ENCODE measurements at places on chromosomes 2 and 18. TPM values are rescaled to one million over a fixed set of nuclear protein-coding genes. Genes with fewer than 3 reads are reported as not detected.

The MROH2A gene
- total RNA-seq = 0.49 TPM

The ST8SIA5 gene
- 0.59 TPM for total RNA-seq

The RTN4 gene
- 225 TPM for total RNA-seq

The G6PC2 gene
- not detected for total RNA-seq

The KCNF1 gene
- 0.10 TPM for total RNA-seq

The ADAM23 gene
- 3.1 TPM for total RNA-seq

The ZNF514 gene
- total RNA-seq = 25.1 TPM

The CMPK2 gene
- 3.1 TPM for total RNA-seq

- no peak for DNase-seq
Observed at GRCh38 chr2:172996387-172996961, 79.2 kb upstream of the MAP3K20 start.

DNA sequence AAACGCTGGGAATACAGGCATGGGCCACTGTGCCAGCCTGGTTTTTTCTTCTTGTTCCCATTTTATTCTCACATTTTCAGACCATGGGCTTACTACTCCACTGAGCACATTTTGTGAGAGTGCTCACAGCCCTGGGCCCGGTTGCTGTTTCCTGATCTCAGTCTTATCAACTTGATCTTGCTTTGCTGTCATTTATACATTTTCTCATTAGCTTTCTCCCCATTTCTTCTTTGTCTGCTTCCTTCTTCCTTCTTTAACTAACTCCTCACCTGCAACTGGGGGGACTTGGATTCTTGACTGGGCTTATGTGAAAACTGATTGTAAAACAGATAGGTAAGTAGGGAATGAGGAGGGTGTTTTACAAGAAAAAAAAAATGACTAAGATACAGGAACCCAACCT lies 117.3 kb downstream of the PLB1 start:
- DNase-seq = no peak

DNA sequence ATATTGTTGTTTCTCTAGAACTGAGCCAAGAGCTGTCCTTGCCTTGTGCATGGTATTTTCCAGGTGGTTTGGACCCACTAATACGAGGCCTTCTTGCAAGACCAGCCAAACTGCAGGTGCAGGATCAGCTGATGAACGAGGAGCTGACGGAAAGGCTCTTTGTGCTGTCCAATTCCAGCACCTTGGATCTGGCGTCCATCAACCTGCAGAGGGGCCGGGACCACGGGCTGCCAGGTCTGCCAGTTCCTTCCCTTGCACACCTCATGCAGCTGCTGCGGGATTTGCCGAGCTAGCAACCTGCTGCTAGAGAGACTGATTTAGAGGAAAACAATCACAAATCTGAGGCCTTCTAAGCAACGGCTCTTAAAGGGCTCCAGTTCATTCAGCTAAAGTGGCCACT lies 74.5 kb downstream of the TPO start:
- DNase-seq = no peak

DNA sequence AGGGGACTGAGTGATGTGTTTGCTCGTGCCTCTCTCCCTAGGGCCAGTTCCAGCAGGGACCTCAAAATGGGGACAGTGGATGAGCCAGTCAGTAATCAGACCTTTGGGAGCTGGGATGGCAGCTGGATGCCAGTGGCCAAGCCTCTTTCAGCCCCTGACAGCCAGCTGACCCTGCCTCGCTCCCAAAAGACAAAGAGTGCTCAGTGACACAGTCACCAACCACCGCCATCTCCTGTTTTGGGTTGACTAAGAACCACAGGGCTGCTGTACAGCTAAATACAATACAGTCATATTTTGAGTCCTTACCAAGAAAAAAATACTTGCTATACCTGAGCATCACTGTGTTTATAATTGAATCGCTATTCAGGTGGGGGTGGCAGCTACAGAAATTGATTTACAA lies 75.7 kb downstream of the POU3F3 start:
- DNase-seq = no peak

DNA sequence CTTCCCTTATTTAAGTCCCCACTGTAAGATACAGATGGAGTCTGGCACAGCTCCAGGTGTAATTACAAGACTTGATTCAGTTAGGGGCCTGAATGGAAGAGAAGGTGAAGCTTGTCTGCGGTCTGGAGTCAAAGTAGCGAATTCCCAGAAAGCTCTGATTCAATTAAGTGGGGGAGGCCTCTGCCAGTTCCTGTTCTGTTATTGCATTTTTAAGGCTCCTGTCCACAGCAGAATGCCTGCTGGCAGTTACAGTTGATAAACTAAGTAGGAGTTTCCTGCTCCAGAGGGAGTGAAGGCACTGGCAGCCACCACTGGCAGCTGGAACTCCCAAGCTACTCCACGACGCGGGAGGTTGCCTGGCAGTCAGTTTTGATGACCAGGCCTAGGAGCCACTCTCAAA lies 181.1 kb downstream of the SOCS6 start:
- DNase-seq = no peak

DNA sequence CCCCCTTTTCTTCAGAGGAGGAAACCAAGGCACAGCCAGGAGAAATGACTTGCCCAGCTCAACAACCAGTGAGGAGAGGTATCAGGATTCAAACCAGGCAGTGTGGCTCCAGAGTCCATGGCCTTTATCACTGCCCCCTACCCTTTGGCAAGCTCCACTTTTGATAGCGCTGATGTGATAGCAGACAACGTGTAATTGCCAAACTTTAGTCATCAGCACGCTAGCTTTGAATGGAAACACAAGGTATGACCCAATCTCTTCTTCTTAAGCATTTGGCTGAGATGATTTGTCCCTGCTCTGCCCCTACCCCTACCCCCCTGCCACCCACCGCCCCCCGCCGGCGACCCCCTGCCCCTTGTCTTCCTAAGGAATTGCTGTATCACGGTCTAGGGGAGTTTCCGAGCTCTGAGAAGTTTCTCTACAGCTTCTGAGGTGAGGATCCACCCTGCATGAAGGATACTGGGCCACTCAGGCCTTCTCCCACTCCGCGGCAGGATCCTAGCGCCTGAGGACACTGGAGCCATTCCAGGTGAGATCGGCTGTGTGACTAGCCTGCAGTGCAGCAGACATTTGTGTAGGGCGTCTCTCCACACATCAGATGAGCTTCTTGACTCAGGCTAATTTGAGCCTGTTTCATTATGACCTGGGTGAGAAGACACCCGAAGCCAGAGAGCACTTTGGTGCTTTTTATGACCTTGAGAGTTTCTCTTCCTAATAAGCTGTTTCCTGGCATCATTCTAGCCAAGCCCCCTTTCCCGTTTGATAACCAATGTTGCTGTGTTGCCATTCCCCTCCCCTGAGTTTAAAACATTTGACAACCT lies 75.1 kb upstream of the MAP4K4 start:
- DNase-seq = no peak

GRCh38 chr2:5530011-5530696 lies 162.0 kb upstream of the SOX11 start:
- DNase-seq = no peak

- no peak for DNase-seq
Observed at GRCh38 chr2:21489080-21489479, 365.3 kb downstream of the TDRD15 start.

DNA sequence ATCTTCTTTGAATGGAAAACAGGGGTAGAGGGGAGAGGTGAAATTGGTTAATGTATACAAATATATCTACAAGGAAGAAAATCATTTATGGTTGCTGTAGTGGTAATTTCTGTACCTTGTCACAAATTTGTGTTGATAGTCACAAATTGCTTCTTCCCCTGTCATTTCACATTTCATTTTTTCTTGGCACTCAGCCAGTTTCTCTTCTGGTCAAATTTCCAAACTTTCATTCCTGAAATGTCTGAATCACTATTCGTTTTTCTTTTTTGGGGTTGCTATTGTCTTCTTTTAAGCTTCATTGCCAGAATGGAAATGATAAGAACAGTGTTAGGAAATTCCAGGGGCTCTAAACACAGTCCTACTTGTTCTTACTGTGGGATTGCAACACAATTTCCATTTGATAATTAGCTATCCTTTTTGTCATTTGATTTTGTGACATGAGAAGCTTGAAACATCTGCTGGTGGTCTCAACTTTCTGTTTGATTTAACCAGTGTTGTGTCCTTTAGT lies 136.0 kb upstream of the GCFC2 start:
- no peak for DNase-seq

- no peak for DNase-seq
Observed at GRCh38 chr18:65721619-65722018, 29.2 kb upstream of the CDH7 start.

GRCh38 chr2:217790195-217790594 lies 212.6 kb downstream of the TNS1 start:
- no peak for DNase-seq

DNA sequence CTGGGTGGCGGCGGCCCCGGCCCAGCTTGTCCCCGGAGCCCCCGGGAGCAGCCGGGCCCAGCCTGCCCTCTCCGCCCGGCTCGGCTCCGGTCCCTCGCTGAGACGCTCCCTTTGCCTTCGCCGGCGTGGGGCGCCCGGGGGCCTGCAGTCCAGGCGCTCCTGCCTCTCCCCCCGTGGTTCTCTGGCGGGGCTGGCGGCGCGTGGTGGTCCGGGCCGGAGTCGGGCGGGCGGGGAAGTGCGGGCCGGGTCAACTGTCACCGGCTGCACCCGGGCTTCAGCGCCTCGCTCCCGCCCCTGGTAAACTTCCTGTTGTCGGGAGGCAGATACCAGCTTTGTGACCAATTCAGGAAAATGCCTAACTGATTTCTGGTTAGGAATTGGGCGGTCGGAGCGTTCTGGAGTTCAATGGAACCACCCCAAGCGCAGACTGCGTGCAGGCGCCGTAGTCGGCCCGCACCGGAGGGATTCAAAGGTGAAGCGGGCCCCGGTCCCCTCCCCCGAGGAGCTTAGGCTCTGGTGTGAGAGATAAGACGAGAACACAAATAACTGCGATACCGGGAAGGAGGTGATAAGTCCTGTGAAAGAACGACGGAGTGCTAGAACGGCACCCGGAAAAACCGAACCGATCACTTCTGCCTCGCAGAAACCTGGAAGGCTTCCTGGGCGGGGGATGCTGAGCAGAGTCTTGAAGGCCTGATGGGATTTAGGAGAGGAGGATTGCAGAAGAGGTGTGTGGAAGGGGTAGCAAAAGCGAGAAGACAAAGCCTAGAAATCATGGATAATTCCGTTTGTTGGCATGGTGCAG lies 891 bp downstream of the CAB39 start:
- DNase-seq = no peak

DNA sequence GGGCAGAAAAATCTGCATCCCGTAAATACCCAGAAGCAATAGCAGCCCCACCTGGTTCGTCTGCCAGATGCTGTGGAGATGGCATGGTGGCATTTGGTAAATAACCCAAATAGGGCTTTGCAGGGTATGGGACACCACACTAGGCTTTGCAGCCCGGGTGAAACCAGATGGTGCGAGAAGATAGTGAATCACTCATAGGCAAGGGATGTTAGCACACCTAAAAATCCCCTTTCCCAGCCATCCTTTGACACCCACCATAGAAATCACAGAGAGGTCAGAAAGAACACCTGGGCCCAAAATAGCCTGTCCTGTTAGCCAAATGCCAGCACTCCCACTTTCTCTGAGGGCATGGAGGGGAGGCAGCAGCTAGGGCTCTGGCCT lies 47.6 kb downstream of the BCL11A start:
- DNase-seq = no peak

DNA sequence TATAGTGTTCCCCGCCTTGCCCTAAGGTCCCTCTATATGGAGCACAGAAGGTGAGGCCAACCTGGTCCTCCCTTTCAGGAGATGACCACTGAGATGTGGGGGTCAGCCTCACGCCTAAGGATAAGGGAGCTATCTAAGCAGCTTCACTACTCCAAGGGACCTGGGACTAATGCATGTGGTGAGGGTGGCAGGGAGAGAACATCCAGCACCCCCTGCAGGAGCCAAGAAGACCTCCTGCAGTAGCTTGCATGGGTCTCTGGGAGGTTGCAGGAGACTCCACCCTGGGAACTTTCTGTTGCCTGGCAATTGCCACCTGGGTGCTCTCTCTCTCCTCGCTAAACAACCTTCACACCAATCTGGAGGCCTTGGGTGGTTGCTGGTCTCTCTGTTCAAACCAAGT lies 93.0 kb upstream of the KLHL29 start:
- no peak for DNase-seq

DNA sequence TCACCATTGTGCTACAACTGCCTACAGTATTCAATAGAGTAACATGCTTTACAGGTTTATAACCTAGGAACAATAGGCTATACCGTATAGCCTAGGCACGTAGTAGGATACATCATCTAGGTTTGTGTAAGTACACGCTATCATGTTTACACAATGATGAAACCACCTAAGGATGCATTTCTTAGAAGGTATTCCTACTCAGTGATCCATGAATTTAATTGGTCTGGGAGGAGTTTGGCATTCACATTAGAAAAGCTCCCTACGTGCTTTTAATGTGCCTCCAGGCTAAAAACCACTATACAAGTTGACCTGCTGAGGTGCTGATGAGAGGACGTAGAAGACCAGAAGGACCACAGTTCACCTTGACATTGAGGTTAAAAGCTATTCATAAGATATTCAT lies 154.5 kb upstream of the LRRTM1 start:
- no peak for DNase-seq

DNA sequence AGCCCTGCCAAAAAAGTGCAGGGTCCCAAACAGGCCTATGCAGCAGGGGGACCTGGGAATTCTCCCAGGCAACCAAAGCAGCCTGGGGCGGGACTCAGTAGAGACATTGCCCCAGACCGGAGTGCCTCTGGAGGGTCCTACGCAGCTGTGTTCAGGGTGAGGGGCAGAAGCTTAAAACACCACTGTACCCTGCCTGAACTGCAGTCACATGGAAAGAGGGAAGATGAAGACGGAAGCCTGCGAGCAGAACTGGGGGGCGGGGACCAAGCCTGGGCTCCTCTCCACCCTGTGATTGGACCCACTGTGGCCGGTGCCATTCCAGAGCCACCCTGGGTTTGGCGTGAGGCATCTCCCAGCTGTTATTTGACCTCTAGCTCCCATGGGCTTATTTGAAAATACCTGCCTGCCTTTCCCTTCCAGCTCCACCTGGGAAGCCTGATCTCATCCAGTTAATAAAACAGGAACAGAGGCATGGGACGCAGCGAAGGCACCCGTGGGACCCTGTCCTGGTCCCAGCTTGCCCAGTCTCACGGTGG lies 183.1 kb downstream of the SMAD2 start:
- DNase-seq = no peak

- no peak for DNase-seq
Observed at GRCh38 chr2:240327566-240327965, 107.9 kb upstream of the GPC1 start.

DNA sequence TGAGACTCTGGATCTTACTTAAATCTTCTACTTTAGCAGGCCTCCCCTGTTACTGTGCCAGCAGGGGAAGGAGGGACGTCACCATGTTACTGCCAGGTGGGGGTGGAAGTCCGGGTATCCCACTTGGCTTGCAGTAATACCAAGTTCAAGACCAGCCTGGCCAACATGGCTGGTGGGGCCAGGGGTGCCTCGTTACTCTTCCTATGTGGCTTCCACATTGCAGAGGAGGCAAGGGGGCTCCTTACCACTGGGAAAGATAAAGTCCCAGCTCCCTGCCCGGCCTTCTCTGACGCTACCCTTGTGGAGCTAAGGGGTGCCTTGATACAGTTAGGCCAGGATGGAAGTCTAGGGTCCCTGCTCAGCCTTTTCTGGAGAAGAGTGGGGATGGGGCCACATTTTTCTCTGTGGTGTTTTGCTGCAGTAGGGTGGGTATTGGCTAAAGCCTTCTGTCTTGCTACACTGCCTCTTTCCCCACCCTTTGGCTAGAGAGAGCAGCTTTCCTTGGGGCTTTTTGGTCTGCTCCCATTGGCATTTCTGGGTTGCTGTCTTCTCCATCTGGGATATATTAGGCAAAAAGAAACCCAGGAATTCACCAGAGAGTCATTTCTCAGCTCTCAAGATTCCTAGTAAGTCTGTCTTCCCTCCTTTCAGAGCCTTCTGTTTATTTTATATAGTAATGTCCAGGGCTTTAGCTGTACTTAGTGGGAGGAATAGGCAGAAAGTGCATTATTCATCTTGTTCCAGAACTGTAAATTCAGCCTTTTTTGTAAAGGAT lies 21.9 kb downstream of the ELMOD3 start:
- no peak for DNase-seq

- no peak for DNase-seq
Observed at GRCh38 chr18:62832282-62832681, 116.9 kb downstream of the PHLPP1 start.
